ENCODE measurements at places on chromosomes 2 and 18.

DNA sequence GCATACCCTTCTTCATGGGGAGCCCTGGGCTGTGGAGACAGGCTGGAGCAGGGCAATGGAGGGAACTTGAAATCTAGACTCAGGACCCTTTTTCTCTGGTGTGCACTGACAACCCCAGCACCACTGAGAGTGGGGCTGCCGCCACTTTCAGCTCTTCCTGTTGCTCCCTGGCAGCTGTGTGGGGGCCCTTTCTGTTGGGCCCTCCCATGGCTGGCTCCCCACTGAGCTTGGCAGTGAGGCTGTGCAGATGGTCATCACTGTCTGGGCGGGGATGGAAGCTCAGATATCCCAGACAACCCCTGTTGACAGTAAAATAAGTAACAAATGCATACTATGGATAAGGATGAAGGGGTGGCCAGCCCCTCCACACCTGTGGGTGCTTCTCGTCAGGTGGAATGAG is 6.7 kb downstream of the MYO7B start:
- DNase-seq = no peak

GRCh38 chr18:76430636-76431035 is 64.4 kb downstream of the ZNF516 start:
- DNase-seq = no peak

- DNase-seq = no peak
Measured at GRCh38 chr2:126635281-126635680, 20.7 kb upstream of the GYPC start.

- no peak for DNase-seq
Measured at GRCh38 chr2:33812707-33813106, 213.6 kb upstream of the FAM98A start.

DNA sequence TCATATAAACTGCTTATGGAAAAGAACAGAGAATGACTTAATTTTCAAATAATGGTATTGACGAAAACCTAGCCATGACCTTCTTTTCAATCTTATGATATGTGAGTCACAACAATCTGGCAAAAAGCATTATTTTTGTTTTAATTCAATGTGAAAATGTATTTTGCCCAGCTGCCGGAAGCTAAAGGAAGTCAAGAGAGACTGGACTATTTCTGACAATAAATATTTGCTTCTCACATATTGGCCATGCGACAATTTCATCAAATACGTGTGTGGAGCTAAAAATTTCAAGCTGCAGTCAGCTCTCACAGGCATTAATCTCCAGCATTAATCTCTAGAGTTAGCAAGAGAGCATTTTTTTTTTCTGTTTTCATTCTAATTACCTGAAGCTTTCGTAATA is 881.0 kb downstream of the CPS1 start:
- DNase-seq = no peak

DNA sequence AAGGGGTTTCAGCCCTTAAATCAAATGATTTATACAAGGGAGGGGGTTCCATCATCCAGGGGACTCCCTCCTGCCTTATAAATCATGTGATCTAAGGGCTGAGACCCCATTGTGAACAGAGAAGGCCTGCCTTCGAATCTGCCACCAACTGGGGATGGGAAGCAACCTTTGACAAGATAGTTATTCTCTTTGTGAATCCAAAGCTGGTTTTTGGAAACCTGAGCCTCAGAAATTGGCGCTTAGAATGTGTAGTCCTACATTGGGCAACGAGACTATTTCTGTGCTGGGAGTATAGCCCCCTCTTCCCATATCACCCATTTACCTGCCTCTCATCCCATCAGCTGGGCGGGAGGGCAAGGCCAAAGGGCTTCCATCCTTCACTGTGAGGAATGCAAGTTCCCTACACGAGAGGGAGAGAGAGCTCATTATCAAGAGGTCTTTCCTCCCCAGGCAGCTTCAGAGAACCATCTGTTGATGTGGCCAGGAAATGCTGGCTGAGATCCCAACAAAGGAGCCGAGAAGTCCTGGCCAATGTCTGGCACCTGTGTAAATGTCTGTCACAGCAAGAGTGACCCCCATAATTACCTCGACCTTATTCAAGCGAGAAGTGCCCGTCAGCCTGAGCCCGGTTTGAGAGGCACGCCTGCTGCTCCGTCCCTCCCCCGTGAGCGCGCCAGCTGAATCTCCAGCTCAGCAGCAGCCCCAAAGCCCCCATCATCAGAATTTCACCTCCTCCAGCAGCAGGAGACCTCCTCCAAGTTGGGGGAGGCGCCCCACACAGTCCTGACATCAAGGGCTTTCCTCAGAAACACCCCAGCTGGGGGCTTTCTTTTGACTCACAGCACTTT is 48.4 kb upstream of the APCDD1 start:
- no peak for DNase-seq

DNA sequence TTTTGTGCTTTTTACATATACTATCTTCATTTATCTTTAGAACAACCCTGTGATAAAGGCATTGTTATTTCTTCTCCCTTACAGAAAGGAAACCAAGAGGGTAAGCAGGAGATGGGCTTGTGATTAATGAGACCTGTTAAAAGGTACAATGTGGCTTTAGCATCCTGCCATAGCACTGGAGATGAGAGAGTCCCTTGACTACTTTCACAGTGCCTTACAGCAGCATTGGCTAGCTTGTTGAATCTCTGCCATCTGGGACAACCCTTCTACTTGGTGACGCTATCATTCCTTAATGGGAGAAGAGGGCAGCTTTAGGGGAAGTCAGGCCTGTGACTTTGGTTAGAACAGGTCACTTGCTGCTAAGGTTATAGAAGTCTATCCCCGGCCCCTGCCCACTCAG is 68.1 kb upstream of the LYPD6B start:
- no peak for DNase-seq

DNA sequence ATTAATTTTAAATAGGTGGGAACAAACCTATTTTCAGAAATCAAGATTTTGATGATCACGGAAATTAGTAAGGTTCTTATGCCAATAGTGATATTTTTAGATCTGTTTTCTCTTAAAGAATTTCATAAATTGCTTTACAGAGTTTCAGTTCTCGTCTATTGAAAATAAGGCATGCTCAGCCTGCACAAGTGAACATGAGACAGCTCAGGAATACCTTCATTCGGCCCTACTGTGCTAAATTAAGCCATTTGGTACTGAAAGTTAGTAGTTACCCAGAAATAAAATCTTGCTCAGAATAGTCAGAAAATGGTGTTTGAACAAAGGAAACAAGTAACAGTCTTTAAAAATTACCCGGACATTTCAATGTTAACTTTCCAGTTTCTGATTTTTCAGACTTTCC is 60.4 kb downstream of the DLGAP1 start:
- DNase-seq = no peak

DNA sequence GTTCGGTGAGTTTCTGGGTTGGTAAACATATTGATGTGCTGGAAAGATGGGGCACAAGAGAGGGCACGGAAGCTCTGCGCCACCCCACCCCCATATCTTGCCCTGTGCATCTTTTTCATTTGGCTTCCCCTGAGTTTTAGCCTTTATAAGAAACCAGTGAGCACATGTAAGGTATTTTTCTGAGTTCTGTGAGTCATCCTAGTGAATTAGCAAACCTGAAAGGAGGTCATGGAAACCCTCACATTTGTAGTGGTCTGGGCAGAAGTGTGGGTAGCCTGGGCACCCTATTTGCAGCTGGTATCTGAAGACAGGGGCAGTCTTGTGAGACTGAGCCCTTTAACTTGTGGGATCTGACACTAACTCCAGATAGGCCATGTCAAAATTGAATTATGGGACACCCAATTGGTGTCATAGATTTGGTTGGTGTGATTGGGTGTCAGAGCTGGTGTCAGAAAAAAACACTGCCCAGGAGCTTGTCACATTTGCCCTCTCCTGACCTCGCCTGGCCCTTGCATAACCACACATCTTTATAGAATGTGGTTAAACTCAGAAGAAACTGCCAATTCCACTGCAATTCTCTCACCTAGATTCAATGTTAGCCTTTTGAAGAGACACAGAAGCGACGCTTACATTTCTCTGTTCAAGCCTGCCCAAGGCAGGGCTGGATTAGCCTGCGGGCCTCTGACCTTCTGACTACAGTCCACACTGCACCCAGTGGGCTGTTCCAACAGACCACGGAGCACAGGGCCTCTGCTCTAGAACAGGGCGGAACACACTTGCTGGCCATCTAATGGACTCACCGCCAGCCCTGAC is 12.0 kb upstream of the GALM start:
- DNase-seq = no peak

DNA sequence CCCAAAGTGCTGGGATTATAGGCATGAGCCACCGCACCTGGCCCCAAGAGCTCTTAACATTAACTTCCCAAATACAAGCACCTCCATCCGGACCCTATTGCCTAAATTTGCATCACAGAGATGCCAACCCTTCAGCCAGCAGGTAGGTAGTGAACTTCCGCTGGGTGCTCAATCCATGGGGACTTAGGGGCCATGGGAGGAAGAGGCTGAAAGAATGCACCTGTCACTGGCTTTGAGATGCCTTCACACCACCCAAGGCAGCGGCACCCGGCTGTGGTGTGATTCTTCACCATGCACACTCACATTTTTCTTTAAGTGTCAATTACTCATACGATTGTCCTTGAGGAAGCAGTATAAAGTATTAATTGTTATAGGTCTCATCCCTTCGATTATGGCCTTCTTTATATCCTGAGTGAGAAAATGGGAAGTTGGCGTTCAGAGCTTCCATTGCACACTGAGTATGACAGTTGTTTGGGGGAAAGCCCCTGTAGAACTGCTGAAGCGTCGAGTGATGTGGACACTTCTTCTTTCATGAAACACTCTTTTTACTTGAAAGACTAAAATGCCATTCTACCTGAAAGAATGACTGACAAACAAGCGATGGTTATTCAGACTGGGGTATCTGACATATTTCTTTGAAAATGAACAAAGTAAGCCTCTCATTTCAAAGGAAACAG is 51.8 kb upstream of the BIN1 start:
- no peak for DNase-seq

GRCh38 chr2:51990684-51991083 is 958.8 kb upstream of the NRXN1 start:
- no peak for DNase-seq

DNA sequence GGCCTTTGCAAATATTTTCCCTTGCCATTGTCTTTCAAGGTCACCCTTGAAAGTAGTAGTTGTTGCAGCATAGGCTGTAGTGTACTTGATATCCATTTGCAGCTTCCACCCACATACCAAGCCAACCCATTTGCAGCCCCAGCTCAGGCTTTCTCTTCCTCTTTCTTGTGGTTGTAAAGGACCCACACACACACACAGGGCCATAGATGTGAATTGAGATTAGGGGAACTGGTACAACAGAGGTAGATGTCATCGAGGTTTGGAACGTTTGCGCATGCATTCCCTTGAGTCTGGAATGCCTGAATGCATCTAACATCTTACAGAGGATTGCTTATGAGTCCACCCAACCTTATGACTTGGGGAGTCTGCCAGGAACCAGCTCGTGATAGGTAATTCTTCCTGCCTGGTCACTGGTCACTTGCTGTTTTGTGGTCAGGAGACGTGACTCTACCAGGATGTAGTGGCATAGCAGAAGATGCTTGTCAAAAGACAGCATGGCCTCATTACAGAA is 91.9 kb downstream of the MRPS9 start:
- no peak for DNase-seq

DNA sequence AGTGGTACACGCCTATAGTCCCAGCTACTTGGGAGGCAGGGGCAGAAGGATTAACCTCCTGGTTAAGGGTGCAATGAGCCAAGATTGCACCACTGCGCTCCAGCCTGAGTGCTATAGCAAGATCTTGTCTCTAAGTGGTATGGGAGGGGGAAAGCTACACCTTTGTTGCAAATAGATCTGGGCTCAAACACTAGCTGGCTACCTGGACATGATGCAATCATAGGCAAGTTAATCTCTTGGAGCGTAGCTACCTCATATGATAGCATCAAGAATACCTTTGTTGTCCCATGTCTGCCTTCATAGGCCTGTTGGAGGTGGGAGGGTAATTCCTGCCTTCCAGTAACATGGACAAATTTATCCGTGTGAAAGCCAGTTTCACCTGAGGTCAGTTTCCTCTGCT is 15.7 kb downstream of the KLHL29 start:
- DNase-seq = no peak

- DNase-seq = no peak
Measured at GRCh38 chr2:18297534-18298058, 262.9 kb downstream of the RDH14 start.

DNA sequence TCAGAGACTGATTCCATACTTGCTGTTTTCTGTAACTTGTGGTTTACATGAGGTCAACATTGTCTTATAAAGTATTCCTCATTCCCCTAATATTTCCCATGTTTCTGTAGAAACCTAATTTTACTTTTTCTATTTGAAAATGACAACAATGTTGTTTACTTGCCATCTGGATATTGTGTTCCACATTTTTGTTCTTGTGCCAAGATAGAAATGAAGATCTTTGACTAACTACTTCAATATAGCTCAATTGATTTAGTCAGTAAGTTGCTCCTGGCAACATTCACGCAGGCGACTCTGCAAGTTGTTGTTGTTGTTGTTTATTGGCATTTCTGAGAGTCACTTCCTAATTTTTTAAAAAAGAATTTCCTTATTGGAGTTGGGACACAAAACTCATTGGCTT is 69.5 kb downstream of the CAVIN2 start:
- no peak for DNase-seq

GRCh38 chr2:231211486-231211885 is 13.1 kb downstream of the ARMC9 start:
- no peak for DNase-seq

DNA sequence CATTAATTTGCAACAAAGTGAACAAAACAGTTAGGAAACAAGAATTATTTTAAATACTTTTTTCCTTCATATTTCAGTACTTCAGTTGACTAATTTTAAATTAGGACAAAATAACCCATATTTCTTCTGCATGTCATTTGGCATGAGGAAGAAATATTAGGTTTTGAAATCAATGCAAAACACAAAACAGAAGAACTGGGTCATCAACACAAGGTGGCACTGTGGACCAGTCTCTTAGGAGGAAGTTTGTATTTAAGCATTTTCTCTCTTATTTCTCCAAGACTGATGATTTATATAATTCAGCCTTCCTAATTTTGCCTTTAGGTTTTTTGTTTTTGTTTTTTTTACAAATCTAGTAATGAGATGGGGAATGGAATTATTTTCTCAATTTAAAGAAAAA is 352.8 kb upstream of the KCNH7 start:
- DNase-seq = peak; percentile 52

DNA sequence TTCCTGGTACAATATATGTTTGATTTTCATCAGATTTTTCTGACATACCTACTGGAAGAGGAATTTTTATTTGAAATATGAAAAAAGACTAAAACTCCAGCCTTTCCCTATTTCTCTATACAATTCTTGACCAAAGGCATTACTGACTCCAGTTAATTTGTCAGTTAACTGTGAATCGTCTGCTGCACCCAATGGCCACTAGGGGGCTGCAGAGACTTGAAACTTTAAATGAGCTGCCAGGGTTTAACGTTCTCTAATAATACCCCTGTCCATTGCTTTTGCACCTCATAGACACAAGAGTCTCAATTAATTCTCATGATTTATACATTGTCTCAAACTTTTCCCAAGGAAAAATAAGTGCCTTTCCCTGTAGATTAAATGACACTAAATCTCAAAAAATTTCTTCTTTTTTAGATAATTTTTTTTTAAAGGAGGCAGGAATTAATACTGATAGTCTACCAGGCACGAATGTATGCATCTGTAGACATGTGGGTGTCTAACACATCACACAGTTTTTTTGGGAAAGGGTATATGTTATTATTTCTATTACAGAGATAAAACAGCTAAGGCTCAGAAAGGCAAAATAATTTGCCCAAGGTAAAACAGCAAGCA is 1.8 kb upstream of the ALK start:
- DNase-seq = peak; percentile 80

GRCh38 chr2:223908304-223908998 is 36.7 kb downstream of the WDFY1 start:
- no peak for DNase-seq

- peak; percentile 69 for DNase-seq
Measured at GRCh38 chr2:130390460-130391057, 34.7 kb downstream of the PTPN18 start.
